D721Med (cell line): ENCODE measurements at places on chromosomes 7 and 10.

- no peak for DNase-seq
These were observed 25.0 kb downstream of the GPR22 start for GRCh38 chr7:107494884-107495283.

DNA sequence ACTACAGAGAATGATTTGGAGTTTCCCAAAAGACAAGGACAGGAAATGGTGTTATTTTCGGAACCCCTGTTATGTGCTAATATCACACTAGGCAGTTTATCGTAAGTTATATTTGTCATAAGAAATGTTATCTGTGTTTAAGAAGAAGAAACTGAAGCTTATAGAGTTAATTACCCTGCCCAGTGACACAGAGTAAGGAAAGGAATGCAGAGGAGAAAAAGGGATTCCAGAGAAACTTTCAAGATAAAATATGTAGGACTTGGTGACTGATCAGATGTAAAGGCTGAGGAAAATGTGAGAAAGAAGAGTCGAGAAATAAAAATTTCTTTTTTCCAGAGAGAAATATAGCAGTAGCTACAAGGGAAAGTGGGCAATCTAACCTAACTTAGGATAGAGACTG is 63.5 kb upstream of the ZNF746 start:
- no peak for DNase-seq

- no peak for DNase-seq
These were observed 41.4 kb upstream of the SGCE start for GRCh38 chr7:94697035-94697974.

- DNase-seq = no peak
These were observed 65.0 kb downstream of the PIP4K2A start for GRCh38 chr10:22649390-22649841.

DNA sequence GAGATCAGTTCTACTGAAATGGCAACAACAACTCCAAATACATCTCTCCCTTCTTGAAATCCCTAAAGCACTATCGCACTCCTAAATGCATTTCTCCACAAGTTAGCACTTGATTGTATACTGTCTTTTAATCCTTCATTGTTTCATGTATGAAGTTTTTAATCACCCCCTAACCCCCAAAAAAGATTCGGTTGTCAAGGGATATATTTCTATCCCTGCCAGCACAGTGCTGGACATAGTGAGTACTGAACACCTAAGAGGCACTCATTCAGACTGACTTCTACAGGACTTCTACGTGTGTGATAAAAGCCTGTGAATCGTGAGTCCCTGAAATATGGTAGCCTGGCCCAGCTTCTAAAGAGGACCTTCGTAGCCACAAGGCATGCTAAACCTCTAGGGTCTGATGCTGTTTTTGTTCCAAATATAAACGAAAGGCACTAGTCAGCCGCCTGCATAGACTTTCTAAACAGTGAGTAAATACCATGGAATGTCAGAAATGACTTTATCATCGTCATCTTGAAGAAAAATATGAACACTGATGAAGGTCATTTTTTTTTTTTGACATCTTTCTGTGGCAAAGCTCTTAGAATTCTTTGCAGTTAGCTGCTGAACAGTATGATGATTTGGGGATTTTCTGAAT is 14.6 kb upstream of the ZSCAN21 start:
- DNase-seq = no peak

DNA sequence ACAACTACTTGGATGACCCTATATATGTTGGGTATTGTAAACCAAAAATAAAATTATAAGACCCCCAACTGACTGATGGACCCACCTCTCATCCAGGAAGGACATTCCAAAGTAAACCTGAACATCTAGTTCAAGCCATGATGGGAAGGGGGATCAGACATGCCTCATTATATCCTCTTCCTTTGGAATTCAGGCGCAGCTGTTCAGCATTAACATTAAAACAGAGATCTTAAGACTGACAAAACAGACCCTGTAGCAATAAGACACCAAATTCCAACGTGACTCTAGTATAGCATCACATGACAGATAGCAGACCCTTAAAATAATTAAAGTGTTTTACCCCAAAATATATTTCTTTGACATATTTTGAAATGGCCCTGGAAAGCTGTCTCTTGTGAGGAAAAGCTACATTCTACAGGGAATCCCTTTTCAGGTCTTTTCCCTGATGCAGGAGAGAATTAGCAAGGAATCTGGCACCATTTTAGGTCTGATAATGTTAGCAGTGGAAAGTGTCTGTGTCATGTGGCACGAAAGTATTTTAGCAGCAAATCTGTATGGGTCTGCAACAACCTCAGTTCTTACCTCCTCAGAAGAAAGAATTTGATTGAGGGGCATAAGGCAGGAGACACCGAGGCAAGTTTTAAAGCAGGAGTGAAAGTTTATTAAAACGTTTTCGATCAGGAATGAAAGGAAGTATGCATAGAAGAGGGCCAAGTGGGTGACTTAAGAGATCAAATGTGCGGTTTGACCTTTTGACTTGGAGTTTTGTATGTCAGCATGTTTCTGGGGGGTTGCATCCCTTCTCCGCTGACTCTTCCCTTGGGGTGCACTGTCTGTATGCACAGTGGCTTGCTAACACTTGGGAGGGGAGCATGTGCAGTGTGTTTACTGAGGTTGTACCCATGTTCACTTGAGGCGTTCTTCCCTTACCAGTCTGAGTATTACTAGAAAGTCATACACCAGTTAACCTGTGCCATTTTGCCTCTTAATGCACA is 236.6 kb upstream of the PPP1R3A start:
- DNase-seq = no peak

GRCh38 chr7:14270099-14270498 is 280.6 kb upstream of the ETV1 start:
- DNase-seq = no peak

DNA sequence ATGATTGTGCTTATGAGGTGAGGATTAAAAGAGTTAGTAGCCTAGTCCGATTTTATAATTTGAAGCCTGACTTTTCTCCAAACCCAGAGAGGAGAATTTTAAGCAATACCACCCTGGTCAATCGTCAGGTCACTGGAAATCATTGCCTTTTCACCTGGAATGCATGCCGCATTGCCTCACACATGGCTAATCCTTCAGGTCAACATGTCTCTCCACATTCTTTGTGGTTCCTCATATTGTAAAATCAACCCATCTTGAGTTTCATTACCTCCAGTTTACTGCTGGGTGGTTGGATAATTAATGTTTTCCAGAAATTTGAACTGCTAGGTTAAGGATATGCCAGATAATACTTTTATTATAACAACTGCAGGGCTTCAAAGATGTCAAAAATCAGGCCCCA is 55.6 kb upstream of the SEMA3E start:
- DNase-seq = no peak

DNA sequence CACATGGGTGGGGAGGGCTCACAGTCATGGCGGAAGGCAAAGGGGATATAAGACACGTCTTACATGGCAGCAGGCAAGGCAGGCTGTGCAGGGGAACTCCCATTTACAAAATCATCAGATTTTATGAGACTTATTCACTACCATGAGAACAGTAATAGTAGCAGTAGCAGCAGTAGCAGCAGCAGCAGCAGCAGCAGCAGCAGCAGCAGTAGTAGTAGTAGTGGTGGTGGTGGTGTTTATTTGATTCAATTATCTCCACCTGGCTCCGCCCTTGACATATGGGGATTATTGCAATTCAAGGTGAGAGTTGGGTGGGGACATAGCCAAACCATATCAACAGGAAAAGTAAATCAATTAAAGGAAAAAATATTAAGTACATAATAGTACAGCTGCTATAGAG is 184.7 kb downstream of the LRMDA start:
- DNase-seq = no peak

GRCh38 chr10:58003945-58004344 is 263.7 kb downstream of the IPMK start:
- DNase-seq = no peak

DNA sequence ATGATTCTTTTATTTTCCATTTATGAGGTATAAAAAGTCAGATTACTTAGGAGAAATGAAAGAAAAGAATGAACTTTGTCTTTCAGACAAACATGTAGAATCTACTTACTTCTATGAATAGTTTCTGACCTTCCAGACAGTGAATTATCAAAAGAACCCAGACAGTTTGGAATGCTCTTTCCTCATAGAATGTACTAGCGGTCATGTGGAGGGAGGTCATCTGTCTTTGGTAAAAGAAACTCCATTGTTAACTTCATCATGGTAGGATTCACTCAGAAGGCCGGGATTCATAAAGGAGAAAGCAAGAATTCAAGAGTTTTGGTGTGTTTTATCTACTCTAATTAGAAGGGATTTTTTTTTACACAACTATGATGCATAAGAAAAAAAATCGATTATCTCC is 144.8 kb upstream of the ZNF804B start:
- no peak for DNase-seq

- no peak for DNase-seq
These were observed 40.3 kb upstream of the DLD start for GRCh38 chr7:107850643-107851042.

DNA sequence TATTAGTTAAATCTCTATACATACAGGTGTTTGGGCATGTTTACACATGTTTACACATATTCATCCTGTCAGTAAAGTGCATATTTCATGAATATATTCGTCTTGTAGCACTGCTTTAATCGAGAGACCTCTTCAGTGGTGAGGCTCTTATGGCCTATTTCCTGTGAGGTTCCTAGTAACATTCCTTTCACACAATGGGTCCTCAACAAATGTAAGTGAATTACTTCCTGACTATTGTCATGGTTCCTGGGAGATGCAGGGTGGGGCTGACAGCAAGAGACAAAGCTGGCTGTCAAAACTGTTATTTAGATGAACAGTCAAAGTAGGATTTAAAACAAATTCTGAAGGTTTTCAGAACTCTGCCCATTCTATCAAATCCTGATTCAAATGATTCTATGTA is 12.4 kb upstream of the SEMA3A start:
- DNase-seq = no peak

GRCh38 chr7:129646369-129647021 is 35.0 kb downstream of the NRF1 start:
- DNase-seq = no peak

GRCh38 chr7:18353339-18353738 is 142.2 kb upstream of the HDAC9 start:
- no peak for DNase-seq

GRCh38 chr7:85224171-85224570 is 37.3 kb upstream of the SEMA3D start:
- no peak for DNase-seq

DNA sequence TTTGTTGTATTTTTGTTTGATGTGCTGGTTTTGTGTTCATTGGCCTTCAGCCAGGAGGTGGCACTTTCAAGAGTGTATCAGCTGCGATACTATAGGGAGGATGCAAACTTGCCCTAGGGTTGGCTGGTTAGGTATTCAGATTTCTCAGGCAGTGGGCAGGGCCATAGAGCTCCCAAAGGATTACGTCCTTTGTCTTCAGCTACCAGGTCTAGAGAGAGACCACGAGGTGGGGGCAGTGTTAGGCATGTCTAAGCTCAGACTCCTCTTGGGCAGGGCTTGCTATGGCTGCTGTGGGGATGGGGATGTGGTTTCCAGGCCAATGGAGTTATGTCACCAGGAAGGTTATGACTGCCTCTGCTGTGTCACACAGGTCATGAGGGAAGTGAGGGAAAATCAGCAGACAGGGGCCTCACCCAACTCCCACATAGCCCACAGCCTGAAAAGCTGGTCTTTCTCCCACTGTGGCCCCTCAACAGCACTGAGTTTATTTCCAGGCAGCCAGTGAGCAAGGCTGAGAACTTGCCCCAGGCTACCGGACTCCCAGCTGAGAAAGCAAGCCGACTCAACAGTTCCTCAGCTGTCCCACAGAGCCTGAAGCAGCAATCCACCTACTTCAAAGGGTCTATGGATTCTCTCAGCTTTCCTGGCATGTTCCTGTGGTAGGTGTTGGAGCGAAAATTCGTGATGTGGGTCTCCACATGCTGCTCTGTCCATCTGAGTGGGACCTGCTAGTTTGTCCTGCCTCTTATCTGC is 227.4 kb upstream of the COBL start:
- DNase-seq = no peak

- DNase-seq = no peak
These were observed 53.4 kb downstream of the MYL10 start for GRCh38 chr7:101575721-101576120.

DNA sequence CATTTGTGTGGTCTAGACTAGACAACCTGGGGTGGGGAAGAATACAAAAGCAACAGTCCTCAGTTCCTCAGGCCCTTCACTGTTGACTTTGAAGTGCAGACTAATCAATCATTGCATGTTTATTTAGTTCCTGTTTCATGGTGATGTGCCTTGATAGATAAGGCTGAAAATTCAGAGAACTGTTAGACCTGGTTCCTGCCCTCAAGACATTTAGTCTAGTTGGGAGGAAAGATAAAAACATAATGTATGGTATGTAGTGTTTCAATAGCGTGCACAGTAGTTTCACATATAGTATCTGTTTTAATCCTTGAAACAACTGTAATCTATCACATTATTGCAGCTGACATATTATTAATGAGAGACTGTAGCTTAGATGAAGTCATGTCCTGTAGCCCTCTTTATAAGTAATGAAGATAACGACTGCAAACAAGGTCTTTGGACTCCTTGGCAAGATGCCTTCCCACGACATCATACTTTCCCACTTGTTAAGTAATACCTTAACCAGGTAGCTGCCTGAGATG is 124.0 kb downstream of the CELF2 start:
- no peak for DNase-seq

GRCh38 chr10:474406-474805 is 215.1 kb downstream of the DIP2C start:
- DNase-seq = no peak

- DNase-seq = no peak
These were observed 108.4 kb upstream of the SEMA3A start for GRCh38 chr7:84302949-84303348.

- no peak for DNase-seq
These were observed 33.4 kb downstream of the CCM2 start for GRCh38 chr7:45033261-45033930.

- DNase-seq = no peak
These were observed 484.5 kb downstream of the MAGI2 start for GRCh38 chr7:78968951-78969350.

GRCh38 chr10:76432016-76433012 is 1000.9 kb downstream of the LRMDA start:
- DNase-seq = no peak

DNA sequence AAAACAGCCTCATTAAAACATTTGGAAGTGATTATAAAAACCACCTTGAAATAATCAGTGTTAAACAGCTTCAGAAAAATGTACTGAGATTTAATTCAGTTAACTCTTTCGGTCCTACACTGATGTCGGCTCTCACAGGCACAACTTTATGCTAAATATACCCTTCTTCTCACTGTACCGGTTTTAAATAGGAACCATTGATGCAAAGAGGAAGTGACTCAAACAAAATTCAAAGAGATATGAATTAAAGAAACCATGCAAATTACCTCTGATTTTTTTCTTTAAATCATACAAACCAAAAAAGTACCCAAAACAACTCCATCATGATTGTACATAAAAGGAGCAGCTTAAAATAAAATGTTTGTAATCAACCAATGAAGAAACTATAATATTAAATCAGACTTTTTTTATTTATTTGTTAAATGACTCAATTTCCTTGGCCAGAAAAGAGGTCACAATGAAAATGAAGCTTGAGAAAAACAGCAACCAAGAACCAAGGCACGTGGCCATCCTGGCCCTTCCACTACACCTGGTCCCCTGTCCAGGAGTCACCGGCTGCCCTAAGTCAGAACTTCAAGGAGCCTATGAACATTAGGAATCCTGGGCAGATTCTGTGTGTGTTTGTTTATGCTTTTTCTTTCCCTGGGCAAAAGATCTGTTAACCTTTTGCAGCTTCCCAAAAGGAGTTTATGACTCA is 73.0 kb upstream of the CABCOCO1 start:
- DNase-seq = no peak

- DNase-seq = no peak
These were observed 933.6 kb upstream of the ZWINT start for GRCh38 chr10:57294698-57295097.
